ENCODE measurements at places on chromosomes 12 and 14. TPM values are rescaled to one million over a fixed set of nuclear protein-coding genes. Genes with fewer than 3 reads are reported as not detected.
A peak's percentile ranks its signal among the peaks of the same experiment; 100 is the strongest.

The FAM161B gene
- 1.8 TPM for total RNA-seq

The TMBIM4 gene
- 50.5 TPM for total RNA-seq

GRCh38 chr14:100896369-100897060 is 7.0 kb downstream of the RTL1 start:
- peak; percentile 28 for DNase-seq
- no peak overlapping the region for H3K4me3 ChIP-seq
- no peak overlapping the region for H3K27ac ChIP-seq
- H3K4me1 ChIP-seq: no peaks in the 10 kb centered on the region
- H3K27me3 ChIP-seq: peaks cover 28% of the 10 kb centered on the region

- no peak overlapping the region for H3K27ac ChIP-seq
- peaks cover 35% of the 10 kb centered on the region for H3K4me1 ChIP-seq
- peak overlapping the region; percentile 91 for H3K4me3 ChIP-seq
- H3K36me3 ChIP-seq: peaks cover 4% of the 10 kb centered on the region
Measured at GRCh38 chr12:992647-993046, 1.6 kb downstream of the ERC1 start.

All from activated CD8-positive, alpha-beta memory T cell treated with anti-CD3 and anti-CD28 coated beads, Interleukin-2, amount 10 ng/mL, durations not matched to agents 7 days and 5 days (primary cell).